ENCODE measurements at places on chromosomes 7 and 10. TPM values are rescaled to one million over a fixed set of nuclear protein-coding genes. Genes with fewer than 3 reads are reported as not detected.

The LRIT1 gene
- total RNA-seq, result not detected

The GATA3 gene
- 0.28 TPM for total RNA-seq

The SCART1 gene
- 1.7 TPM for total RNA-seq

The KLF14 gene
- 0.22 TPM for total RNA-seq

The IL15RA gene
- total RNA-seq, result 0.89 TPM

The TUBAL3 gene
- total RNA-seq, result 0.66 TPM

The AFAP1L2 gene
- 48.3 TPM for total RNA-seq

The GIMAP2 gene
- total RNA-seq, result 12.7 TPM

The EVX1 gene
- total RNA-seq, result 0.11 TPM

The TUBB8 gene
- total RNA-seq, result 0.11 TPM

The CHAT gene
- total RNA-seq, result 2.9 TPM

The ADRA2A gene
- total RNA-seq, result 6.6 TPM

The CUBN gene
- 10.6 TPM for total RNA-seq

The NPSR1 gene
- total RNA-seq, result 0.11 TPM

The ACTL6B gene
- 16.5 TPM for total RNA-seq

The GIMAP4 gene
- total RNA-seq, result 46.2 TPM

The CALHM2 gene
- total RNA-seq, result 6.2 TPM

The ADAMTS14 gene
- 2.3 TPM for total RNA-seq

The TLL2 gene
- 4.4 TPM for total RNA-seq

The CDK14 gene
- 78.0 TPM for total RNA-seq

The MRLN gene
- 25.0 TPM for total RNA-seq

The AKR1C8 gene
- total RNA-seq, result 0.20 TPM

The ACSM6 gene
- not detected for total RNA-seq

The RNF148 gene
- 0.99 TPM for total RNA-seq

The PCLO gene
- total RNA-seq, result 19.7 TPM

The CYP26A1 gene
- 0.20 TPM for total RNA-seq

The GRB10 gene
- total RNA-seq, result 42.2 TPM

The PRLHR gene
- 0.69 TPM for total RNA-seq

The GRID2IP gene
- 0.39 TPM for total RNA-seq

The SMO gene
- total RNA-seq, result 49.0 TPM

The MKLN1 gene
- total RNA-seq, result 51.1 TPM

The NET1 gene
- total RNA-seq, result 91.9 TPM

The SAP25 gene
- not detected for total RNA-seq

The HOXA1 gene
- 1.4 TPM for total RNA-seq

The PDK4 gene
- 35.2 TPM for total RNA-seq

The RTKN2 gene
- 12.0 TPM for total RNA-seq

The ZCWPW1 gene
- 7.7 TPM for total RNA-seq

The GBX1 gene
- 1.3 TPM for total RNA-seq

The CFAP70 gene
- 4.7 TPM for total RNA-seq

The GJC3 gene
- total RNA-seq, result 4.5 TPM

The GLUD1 gene
- 324 TPM for total RNA-seq

The ABCB4 gene
- 2.7 TPM for total RNA-seq

The FAM25G gene
- total RNA-seq, result not detected

The HYCC1 gene
- 27.2 TPM for total RNA-seq

Data from spinal cord (tissue), 10 donors.